Activated T-helper 1 cell treated with anti-CD3 and anti-CD28 coated beads, Interleukin-12 subunit alpha, Interleukin-12 subunit beta, Interleukin-2, Interleukin-4 antibody, amounts not matched to agents 30 ng/mL and 10 ng/mL and 1 ng/mL, durations not matched to agents 14 hours and 24 hours and 36 hours (primary cell): ENCODE measurements at places on chromosomes 11 and 22. TPM values are rescaled to one million over a fixed set of nuclear protein-coding genes. Genes with fewer than 3 reads are reported as not detected.

GRCh38 chr11:117484156-117484555 is 156.5 kb downstream of the CEP164 start:
- H3K4me1 ChIP-seq = no peaks in the 10 kb centered on the region
- H3K36me3 ChIP-seq = no peaks in the 10 kb centered on the region
- H3K27ac ChIP-seq = no peak overlapping the region

- H3K27ac ChIP-seq = no peak overlapping the region
- peaks cover 3% of the 10 kb centered on the region for H3K27me3 ChIP-seq
- peaks cover 4% of the 10 kb centered on the region for H3K4me1 ChIP-seq
- peak; percentile 23 for DNase-seq
- H3K4me3 ChIP-seq = no peak overlapping the region
Observed at GRCh38 chr22:17501679-17502285, 61.5 kb upstream of the SLC25A18 start.

GRCh38 chr11:71172680-71173079 is 79.7 kb downstream of the SHANK2 start:
- no peaks in the 10 kb centered on the region for H3K4me1 ChIP-seq
- peaks cover 3% of the 10 kb centered on the region for H3K27me3 ChIP-seq
- H3K36me3 ChIP-seq = no peaks in the 10 kb centered on the region
- DNase-seq = no peak

GRCh38 chr22:42310291-42311015 is 40.0 kb upstream of the TCF20 start:
- H3K27ac ChIP-seq = no peak overlapping the region
- no peaks in the 10 kb centered on the region for H3K36me3 ChIP-seq
- no peak for DNase-seq

DNA sequence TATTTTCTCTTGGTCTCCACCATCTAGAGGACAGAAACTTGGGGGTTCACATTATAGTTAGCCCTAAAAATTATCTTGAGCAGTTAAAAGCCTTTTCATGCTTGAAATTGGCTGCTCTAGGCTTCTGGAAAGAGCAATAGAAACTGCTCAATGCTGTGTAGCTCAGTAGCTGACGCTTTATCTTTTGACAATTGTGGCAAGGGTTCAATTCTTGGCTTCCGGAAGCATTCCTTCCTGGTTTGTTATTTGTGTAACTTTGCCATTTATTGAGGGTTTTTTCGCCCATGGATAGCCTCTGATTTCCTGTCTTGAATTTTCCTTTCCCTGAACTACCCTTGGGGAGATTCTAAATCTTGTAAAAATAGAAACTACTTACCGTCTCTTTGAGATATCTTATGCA is 10.3 kb upstream of the OR56A1 start:
- no peak for DNase-seq
- H3K27ac ChIP-seq = no peak overlapping the region
- H3K36me3 ChIP-seq = no peaks in the 10 kb centered on the region
- H3K4me1 ChIP-seq = no peaks in the 10 kb centered on the region
- H3K4me3 ChIP-seq = no peak overlapping the region

The CTSD gene
- total RNA-seq = 84.2 and 92.1 TPM in 2 replicates

GRCh38 chr11:45926536-45927331 is 4.3 kb downstream of the LARGE2 start:
- peaks cover 21% of the 10 kb centered on the region for H3K4me1 ChIP-seq
- peaks cover 4% of the 10 kb centered on the region for H3K36me3 ChIP-seq
- peaks cover 20% of the 10 kb centered on the region for H3K27me3 ChIP-seq
- H3K4me3 ChIP-seq = no peak overlapping the region
- H3K27ac ChIP-seq = no peak overlapping the region

The CDC45 gene
- total RNA-seq = 104 and 116 TPM in 2 replicates

DNA sequence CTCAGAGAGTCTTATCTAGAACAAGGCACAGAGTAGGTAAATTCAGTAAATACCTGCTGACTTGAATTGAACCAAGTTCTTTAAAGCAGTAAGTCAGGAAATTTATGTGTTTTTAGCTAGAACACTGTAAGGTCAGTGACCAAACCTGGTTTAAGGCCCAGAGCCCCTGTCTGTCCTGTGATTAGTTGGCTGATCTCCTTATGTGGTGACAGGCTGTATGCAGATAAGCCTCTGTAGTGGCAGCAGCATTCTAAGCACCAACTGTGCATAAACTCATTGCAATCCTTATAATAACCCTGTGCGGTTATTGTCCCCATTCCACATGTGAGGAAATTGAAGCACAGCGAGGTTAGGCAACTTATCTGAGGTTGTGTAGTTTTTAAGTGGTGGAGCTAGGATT is 40.5 kb downstream of the FBXO7 start:
- H3K4me3 ChIP-seq = no peak overlapping the region
- H3K4me1 ChIP-seq = no peaks in the 10 kb centered on the region
- H3K27ac ChIP-seq = no peak overlapping the region
- no peak for DNase-seq

DNA sequence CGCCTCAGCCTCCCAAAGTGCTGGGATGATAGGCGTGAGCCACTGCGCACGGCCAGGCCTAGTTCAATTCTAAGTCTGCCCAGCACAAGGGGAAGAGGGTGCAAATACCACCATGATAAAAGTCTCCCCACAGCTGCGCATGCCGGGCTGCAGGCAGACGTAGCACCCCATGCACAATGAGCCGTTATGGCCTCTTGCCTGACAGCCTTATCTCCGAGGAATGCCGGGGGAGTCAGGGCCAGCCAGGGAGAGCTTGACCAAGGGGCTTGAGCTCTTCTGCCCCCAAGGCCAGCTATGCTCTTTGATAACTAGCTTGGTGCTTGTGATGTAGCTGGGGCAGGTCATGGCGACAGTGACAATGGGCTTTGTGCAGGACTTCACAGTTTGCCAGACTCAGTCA is 13.7 kb upstream of the SCUBE1 start:
- H3K27me3 ChIP-seq = peaks cover 4% of the 10 kb centered on the region
- DNase-seq = no peak
- H3K4me3 ChIP-seq = no peak overlapping the region

The MS4A15 gene
- total RNA-seq = not detected in 2 replicates

GRCh38 chr22:45341498-45341897 is 31.8 kb downstream of the FAM118A start:
- H3K27ac ChIP-seq = peak overlapping the region; percentile 75
- no peaks in the 10 kb centered on the region for H3K27me3 ChIP-seq
- peaks cover 15% of the 10 kb centered on the region for H3K4me1 ChIP-seq

DNA sequence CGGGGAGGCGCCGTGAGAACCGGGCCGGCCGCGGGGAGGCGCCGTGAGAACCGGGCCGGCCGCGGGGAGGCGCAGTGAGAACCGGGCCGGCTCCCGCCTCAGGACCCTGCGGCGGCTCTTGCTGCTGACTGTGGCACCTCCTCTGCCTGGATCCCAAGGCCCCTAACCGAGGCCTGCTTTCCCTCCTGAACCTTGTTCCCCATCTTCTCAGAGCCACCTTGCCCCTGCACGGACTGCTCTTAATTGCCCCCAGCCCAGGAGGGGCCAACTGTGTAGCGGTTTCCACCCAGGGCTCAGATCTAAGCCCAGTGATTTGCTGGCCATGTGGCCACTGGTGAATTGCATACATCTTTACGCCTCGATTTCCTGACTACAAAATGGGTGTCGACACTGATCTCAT is 112.2 kb upstream of the B3GAT1 start:
- no peak for DNase-seq
- H3K36me3 ChIP-seq = no peaks in the 10 kb centered on the region
- H3K27ac ChIP-seq = no peak overlapping the region
- no peak overlapping the region for H3K4me3 ChIP-seq
- H3K27me3 ChIP-seq = peaks cover 2% of the 10 kb centered on the region
- H3K4me1 ChIP-seq = no peaks in the 10 kb centered on the region

The COA4 gene
- total RNA-seq = 99.1 and 102 TPM in 2 replicates
